Upper lobe of left lung (tissue), 6 donors: ENCODE measurements at places on chromosomes 6 and 20. TPM values are rescaled to one million over a fixed set of nuclear protein-coding genes. Genes with fewer than 3 reads are reported as not detected.

TRIM15 gene
- not detected for total RNA-seq

DNA sequence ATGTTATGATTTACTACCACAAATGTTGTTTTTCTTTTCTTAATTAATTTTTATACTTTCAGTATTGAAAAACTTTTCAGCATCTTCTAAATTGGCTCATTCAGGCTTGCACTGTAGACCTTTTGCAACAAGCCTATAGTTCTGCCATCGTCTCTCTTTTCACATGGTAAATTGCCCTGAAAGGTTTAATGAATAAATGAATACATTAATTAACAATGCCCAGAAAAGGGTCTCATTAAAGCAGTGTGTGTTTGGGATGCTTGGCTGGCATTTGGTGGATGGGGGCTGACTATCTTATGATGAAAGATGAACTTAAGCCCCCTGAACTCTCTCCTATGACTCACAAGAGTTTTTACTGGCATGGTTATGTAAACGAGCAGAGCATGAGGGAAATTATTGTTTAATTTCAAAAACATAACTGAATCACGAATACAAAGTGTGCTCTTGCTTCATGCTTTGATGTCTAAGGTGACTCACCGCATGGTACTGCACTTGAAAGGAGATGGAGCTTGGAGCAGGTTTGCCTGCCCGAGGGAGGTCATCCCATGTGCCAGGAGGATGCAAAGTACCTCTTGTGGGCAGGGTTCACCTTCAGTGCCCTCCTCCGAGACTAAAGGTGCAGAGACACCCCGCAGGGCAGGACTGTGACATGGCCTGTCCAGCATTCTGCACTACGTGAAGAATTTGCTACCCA is 13.8 kb upstream of the PCK1 start:
- DNase-seq: no peak

- no peak for DNase-seq
Measured at GRCh38 chr6:44207966-44208365, 8.8 kb upstream of the MYMX start.

GRCh38 chr6:87541744-87542143 is 48.0 kb downstream of the RARS2 start:
- no peak for DNase-seq

FOXF2 gene
- total RNA-seq: 5.5 TPM

DNA sequence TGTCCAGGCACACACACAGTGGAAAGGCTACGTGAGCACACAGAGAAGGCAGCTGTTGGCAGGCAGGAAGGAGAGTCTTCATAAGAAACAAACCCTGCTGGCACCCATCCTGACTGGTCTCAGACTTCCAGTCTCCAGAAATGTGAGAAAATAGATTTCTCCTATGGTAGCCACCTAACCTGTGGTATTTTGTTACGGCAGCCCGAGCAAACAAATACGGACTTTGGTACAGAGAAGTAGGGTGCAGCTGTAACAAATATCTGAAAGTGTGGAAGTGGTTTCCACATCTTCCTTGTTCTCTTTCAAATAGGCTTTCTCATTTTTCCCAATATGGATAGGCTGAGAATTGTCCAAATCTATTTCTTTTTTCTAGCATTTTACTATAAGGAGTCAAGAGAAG is 94.6 kb downstream of the ADGB start:
- no peak for DNase-seq

DNA sequence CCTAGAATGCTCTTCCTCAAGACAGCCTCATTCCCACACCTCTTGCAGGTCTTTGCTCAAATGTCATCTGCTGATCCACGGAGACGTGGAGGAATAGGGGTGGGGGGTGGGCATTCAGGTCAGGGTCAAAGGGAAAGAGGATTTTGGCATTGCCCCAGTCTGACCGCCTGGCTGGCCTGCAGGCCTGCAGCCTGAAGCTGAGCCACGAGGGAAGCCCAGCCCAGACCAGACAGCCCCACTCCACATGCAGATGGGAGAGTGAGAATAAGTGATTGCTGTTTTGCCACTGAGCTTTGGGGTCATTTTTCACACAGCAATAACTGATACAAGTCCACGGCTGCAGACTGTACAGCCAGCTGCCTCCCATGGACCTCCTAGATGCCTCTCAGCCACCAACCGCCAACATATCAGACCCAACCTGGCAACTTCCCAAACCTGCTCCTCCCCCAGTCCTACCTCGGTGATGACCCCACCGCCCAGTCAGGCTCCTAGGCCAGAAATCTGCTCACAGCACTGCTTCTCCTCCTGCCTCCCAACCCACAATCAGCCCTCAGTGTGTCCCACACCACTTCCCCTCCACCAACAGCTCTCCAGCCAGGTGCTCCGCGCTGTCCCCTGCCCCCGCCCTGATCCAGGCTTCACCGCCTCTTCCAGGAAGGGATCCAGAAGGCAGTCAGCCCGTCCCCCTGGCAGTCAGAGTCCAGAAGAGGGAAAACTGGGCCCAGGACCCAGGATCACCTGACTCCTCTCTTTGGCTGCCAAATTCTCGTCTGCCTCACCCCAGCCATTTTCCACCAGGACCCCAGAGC is 14.0 kb downstream of the KIAA1755 start:
- no peak for DNase-seq

VSX1 gene
- total RNA-seq: not detected

DNA sequence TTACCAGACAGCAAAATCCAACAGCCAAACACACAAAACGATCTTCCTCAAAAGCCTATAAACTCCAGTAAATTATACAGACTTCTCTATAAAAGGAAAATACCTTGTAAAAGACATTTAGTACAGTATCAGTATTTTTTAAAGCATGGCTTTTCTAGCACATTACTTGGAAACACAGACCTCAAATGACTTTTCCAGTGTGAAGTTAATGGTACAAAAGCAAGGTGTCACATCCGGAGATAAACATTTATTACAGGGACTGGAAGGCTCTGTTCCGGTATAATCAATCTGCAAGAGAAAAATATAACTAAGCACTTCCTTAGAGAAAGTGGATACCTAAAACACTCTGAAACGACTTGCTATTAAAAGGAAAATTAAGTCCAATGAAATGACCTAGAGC is 17.1 kb downstream of the TMEM30A start:
- DNase-seq: no peak

DNA sequence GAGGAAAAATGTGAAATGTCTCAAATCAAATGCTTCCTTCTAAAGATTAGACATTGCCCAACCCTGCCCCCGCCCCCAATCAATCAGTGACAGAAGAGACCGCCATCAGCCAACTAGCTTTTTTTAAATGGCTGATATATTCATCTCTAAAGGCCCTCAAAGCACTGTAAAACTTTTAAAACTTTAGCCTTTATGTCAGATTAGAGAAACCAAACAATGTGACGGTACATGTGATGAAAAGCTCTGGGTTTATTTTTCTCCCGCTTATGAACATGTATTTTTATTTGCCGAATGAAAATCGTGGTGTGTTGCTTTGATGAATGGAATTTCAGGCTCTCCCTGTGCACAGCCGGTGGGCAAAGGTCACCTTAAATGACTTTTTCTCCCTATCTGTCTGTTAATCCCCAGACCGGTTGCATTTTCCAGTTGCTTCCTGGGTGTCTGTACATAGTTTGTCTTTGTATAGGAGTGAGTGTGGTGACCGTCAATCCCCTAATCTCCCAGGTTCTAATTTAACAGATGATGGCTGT is 38.5 kb downstream of the TBC1D7 start:
- DNase-seq: no peak

DNA sequence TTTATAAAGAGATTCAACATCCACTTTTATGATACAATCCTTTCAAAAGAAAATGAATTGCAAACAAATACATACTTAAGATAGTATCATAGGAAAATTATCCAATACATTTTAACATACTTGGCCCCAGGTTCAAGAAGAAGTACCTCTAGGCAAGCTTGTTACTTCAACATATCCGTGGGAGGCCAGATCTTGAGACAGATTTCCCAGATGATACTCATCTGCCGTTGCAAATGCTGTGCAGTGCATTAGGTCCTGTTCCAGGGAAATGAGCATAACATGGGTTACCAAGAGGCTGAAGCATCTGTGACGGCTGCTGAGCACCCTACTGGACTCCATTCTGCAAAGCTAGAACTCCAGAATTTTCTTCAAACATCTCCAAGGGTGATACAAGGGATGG is 15.6 kb downstream of the RMND1 start:
- no peak for DNase-seq

DNA sequence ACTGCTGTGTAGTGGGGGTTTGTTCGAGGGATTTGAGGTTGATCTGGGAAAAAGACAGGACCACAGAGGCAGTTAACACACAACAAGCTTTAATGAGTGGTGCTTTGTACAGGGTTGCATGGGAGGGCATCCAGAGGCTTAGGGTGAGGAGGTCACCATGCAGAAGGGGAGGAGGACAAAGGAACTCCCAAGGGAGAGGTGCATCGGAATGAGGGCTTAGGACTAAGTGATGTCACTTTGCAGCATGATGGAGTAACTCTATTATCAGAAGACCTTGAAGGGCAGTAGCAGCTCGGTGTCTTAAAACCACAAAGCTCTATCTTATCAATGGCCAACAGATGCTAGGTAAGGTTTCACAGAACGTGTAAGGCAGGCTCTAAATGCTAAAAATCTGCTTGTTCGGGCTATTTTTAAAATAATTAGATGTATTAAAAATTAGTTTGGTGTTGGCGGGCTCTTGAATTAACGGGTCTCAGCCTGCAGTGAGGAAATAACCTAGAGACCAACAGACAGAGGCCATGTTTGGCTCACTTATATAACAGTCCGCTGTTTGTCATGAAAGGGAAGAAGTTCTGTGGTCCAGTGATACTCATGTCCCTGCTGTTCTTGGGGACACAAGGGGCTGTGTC is 37.9 kb downstream of the MAN1A1 start:
- no peak for DNase-seq

DNA sequence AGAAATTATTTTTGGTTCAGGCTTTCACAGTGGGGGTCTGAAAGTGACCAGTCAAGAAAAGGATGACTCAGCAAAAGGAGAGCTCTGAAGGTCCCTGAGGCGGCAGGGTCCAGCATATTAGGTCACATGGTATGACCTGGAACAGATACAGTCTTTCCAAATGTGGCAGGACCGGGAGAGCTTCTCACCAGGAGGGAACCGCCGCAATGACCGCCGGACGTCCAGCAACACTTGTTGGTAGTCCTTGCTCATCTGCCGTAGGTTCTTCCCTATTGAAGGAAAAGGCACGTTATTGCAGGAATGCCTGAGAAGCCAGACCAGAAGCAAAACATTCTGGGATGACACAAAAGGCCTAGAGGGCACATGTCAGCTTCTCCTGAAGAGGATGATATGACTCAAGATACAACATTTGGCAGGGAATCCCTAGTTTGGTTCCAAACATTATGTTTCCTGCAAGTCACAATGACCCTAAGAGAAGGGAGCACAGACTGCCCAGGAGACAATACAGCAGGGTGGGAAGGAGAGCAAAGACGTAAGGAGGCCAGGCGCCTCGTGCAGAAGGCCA is 17.4 kb downstream of the TBC1D20 start:
- no peak for DNase-seq

DYNLT1 gene
- total RNA-seq: 119 TPM

DNA sequence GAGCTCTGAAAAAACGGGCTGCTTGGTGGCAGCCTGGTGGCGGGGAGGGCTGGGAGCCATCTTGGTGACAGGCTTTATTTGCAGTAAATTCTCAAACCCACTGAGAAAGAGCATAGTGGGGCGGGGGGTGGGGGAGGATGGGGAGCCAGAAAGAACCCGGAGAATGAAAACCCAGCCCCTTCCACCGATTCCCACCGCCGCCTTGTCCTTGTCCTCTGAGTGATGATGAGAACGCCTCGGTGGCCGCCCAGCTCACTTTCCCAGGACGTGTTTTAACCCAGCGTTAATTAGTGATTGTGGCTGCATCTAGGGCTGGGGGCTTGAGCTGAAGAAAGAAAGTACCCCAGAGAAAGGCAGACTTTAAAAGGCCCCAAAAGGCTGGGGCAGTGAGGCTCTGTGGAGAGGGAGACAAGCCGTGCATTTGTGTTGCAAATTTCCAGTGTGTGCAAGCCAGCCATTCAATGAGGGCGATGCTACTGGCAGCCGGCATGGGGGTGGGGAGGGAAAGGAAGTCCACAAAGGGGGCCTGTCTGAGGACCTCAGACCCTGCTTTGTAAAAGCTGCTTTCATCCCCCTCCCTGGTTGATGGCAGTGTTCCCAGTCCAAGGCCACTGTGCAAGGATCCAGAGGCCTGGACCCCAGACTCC is 6.2 kb upstream of the GHRH start:
- no peak for DNase-seq

GRCh38 chr6:134352786-134353480 is 35.0 kb upstream of the SGK1 start:
- DNase-seq: peak; percentile 32

OXT gene
- total RNA-seq: not detected

DNA sequence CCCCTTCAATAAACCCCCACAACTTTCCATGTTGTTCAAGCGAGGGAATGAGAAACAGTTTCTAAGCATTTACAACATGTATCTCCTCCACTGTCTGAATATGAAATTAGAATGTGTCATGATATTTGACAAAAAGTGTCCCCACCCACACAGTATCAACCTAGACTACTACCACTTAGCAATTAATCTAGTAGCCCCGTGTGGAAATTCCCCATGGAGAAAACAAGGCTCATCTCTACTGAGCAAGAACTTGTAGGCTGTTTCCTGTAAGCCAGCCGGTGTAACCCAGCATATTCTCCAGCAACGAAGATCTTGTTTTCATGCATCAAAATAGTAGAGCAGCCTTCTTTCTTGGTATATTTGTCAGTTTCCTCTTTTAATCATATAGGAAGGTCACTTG is 115.0 kb downstream of the IRF4 start:
- no peak for DNase-seq

DNA sequence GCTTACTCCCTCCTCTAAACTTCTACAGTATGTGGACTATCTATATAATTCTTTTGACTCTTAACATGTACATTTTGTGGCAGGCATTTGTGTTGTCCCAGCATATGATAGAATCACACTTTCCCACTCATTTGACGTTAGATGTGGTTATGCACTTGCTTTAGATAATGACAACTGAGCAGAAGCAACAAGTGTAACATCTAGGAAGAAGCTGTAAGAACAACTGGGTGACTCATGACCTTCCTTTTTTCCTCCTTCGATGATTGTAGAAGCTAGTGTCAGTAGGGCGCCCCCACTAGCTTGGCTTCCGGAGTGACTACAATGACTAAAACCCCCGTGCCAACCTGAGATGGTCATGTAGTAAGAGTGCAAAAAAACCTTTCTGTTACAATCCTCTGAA is 74.6 kb upstream of the CEP85L start:
- DNase-seq: no peak

GRCh38 chr20:59120491-59120890 is 43.1 kb upstream of the ZNF831 start:
- DNase-seq: no peak

- no peak for DNase-seq
Measured at GRCh38 chr6:38350942-38351341, 288.8 kb downstream of the BTBD9 start.
